ENCODE measurements at places on chromosomes 5 and 9. TPM values are rescaled to one million over a fixed set of nuclear protein-coding genes. Genes with fewer than 3 reads are reported as not detected.

GRCh38 chr5:75985077-75985476 is 98.1 kb upstream of the SV2C start:
- no peak for DNase-seq

DNA sequence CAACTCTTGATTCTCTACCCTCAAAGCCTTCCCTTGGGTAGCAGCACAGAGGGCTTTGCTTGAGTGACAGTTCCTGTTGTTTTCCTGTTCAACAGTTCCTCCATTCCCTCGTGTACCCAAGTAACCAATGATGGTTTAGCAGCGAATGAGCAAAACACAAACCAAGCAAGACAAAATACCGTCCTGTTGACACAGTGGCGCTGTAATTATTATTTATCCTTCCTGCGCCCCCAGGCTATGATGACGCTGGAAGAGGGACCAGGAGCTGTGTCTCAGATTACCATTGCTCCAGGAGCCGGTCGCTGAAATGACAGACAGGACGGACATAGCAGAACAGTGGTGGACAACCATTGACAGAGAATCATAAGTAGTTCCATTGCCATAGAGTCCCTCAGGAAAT is 154.8 kb downstream of the GADD45G start:
- no peak for DNase-seq

Gene GPRIN1
- total RNA-seq, result 0.60 TPM

GRCh38 chr9:82757924-82758323 is 305.0 kb downstream of the RASEF start:
- DNase-seq, result no peak

Gene SNCB
- total RNA-seq, result not detected

DNA sequence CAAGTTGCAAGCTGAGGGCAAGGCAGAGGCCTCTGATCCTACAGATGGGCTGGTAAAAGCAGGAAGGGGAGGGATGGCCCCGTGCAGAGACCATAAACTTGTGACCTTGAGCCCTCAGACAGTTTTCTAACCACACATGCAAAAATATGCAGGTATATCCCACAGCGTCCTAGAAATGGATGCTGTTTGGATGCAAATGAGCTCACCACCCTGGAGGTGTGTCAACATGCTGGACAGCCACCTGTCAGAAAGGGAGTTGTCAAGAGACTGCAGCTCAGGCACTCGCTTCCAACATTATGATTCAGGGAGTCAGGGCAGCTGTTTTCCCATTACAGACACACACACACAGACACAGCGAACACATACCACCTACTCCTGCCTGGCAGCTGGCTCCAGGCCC is 97.3 kb upstream of the PANK3 start:
- no peak for DNase-seq

Gene FAM81B
- 3.6 TPM for total RNA-seq

- no peak for DNase-seq
Observed at GRCh38 chr9:26292943-26293342, 599.7 kb downstream of the CAAP1 start.

DNA sequence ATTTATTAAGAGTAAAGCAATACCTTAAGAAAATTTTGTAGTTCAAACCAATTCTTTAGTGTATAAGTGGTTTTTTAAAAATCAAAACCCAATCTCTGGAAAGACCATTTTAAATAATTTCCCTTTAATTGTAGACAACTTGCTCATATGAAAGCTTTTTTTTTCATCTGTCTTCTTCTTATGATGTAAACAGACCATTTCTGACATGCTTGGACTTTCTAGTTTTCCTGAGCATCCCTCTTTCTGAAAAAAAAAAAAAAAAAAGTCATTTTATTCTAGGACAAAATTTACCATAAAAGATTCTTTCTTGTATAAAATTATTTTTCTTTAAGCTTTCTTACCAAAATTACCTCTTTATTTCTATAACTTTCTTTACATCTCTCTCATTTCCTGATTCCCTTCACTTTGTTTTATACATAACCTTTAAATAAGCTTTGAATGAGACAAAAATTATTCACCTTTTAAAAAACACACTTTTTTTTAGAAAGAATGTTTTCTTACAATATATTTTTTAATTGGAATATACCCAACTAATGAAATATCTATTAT is 67.5 kb downstream of the COL15A1 start:
- DNase-seq, result no peak

Gene DMRT2
- total RNA-seq, result not detected

Gene LURAP1L
- not detected for total RNA-seq

Gene FBXO4
- total RNA-seq, result 10.5 TPM

Gene RAI14
- 2.0 TPM for total RNA-seq

Gene ZFP37
- total RNA-seq, result 0.65 TPM

Gene CCDC171
- total RNA-seq, result 1.5 TPM

Gene FST
- total RNA-seq, result not detected

GRCh38 chr9:129633207-129633606 is 7.2 kb downstream of the NTMT1 start:
- DNase-seq, result no peak

GRCh38 chr5:14039063-14039462 is 94.6 kb upstream of the DNAH5 start:
- DNase-seq, result no peak

Gene TNIP1
- 245 TPM for total RNA-seq

Gene TPRN
- 5.7 TPM for total RNA-seq

GRCh38 chr5:135433681-135434426 is 13.3 kb downstream of the DCANP1 start:
- no peak for DNase-seq

Gene RLN2
- total RNA-seq, result 1.3 TPM

DNA sequence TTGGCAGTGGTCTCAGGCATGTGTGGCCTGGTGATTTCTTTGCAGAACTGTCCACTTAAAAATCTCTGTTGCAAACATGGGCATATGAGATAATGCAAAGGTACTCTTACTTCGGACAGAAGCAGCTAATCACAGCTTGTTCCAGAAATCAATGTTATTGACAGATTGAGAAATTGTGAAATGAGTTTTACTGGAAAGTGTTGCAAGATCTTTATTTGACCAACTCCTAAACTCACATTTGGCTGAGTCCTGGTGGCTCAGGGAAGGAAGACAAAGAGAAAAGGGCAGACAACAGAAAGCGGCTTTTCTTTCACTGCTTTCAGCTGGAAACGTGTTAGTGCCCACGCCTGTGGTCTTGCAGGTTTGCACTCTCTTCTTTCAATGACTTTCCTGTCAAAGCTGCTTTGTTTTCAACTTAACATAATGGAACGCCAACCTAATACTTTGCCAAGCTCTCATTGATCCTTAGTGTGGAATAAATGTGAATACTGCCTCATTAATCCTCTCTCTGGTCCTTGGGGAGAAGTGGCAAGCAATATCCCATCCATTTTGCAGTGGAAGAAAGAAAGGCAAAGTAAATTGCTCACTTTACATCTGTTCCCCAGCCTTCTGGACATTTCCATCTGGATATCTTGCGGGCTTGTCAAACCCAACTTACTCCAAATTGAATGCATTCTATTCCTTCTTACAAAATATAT is 586.4 kb downstream of the LRRC70 start:
- DNase-seq, result no peak

DNA sequence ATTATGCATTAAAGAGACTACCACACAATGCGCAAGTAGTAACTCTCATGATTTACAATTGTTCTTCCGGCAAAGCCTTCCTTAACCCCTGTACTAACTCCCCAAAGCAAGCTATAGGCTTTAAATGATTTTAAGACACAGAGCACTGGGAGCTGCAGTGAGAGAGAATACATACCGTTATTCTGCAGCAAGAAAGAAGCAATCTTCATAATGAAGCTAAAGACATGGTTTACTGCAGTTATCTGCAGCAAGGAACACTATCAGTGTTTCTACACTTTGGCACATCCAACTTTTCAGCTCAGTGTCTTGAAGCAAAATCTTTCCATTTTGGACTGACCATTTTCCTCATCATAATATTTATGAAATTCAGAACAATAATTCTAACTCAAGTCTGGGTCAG is 61.0 kb downstream of the ZFR start:
- no peak for DNase-seq

GRCh38 chr5:43244823-43245565 is 53.0 kb downstream of the NIM1K start:
- DNase-seq, result no peak

Gene CNTNAP3B
- not detected for total RNA-seq

DNA sequence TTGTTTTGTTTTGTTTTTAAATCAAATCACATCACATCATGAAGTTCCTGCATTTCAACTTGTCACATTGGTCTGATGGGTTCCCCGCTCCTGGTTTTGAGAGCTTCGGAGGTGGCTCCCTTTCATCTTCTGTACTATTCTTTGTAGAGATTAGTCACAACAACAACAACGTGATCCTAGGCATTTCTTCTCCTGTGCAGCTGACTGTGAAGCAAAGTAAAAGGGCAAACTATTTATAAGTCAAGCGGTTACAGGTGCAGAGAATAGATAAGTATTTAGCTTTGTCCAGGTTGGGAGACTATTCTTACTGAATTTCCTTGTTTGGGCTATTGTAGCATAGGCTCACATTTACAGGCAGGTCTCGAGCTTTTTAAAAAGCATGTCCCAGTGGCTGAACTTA is 197.7 kb upstream of the CDKN2B start:
- no peak for DNase-seq

DNA sequence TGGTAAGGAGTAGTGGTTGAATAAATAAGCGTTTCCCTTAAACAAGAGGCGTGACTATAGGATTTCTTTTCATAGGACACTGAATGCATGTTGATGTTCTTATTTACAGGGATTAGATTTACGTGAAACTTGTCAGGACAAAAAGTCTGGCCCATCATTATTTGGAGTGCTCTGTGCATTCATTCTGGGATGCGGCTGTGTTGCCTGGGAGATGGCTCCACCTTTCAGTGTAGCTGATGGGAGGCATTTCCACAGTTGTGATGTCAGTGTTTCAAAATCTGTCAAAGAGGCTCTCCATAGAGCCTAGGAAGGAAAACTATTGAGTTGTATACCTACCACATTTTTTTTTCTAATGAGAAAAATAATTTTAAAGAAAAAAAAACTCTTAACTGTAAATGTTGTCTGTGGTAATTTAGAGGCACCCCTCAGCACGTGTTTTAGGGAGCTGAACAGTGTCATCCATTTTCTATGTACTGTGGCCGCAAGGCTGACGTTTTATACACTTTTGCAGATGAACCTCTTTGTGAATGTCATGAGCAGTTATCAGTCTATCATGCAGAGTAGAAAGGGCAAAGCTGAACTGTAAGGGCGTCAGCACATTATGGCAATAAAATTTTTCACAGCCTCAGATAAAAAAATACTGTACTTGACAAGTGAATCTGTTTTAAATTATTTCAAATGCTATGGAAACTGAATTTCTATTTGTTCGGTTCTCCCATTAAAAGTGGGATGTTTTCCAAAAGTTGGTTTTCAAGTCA is 202.7 kb downstream of the PBX3 start:
- no peak for DNase-seq

DNA sequence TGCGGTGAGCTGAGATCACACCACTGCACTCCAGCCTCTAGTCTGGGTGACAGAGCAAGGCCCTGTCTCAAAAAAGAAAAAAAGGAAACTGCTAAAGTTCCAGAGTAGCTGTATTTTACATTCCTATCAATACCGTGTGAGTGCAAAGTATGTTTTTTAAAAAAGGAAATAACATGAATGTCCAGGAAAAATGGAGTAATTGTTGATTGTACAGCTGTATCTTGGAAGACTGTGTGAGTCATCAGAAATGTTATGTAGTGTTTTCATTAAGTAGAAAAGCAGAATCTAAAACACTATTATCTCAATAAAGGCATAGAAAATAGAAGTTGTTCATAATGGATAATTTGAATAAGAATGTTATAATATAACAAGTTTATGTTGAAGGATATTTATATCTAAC is 53.9 kb downstream of the ZCCHC7 start:
- no peak for DNase-seq

Gene TAF11L10
- total RNA-seq, result not detected

Gene SH3PXD2B
- total RNA-seq, result 0.12 TPM

DNA sequence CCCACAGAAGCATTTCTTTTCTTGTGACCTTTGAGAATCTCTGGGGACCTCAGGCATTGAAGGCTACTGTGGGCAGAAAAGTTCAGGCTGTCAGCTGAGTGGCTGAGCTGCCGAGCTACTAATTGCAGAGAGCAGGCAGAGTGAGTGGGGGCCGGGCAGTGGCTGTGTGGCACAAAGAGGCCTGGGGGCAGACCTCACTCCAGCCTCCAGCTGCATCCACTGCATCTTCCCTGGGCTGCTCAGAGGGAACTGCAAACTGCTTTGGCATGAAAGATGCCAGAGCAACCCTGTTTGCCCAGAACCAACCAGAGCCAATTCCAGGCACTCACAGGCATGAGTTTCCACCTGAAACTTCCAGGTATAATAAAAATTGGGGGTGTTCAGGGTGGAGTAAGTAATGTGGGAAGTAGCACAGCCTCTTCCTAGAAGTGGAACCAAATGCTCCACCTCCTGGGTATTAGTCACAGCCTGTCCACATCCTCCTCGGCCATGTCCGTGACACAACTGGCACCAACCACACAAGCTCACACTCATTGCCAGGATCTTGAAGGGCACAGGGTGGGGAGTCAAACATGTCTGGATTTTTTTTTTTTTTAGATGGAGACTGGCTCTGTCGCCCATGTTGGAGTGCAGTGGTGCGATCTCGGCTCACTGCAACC is 548.9 kb downstream of the BNC2 start:
- DNase-seq, result no peak

Gene PTPN3
- total RNA-seq, result not detected

Gene TLE4
- total RNA-seq, result 154 TPM

- no peak for DNase-seq
Observed at GRCh38 chr5:142319105-142319504, 5.7 kb downstream of the SPRY4 start.

Gene CDX1
- not detected for total RNA-seq

DNA sequence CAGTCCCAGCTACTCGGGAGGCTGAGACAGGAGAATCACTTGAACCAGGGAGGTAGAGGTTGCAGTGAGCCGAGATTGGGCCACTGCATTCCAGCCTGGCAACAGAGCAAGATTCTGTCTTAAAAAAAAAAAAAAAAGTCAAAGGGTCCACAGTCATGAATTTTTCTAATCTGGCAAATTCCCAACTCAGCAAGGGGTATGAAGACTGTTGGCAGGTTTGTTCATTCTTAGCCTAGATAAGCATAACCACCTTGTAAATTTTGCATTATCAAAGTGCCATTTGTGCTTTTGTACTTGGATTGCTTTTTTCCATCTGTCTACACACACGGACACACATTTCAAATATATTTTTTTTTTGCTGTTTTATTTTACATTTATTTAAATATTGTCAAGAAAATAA is 299.8 kb upstream of the NUDT12 start:
- no peak for DNase-seq

- DNase-seq, result no peak
Observed at GRCh38 chr9:89052470-89053097, 61.3 kb downstream of the S1PR3 start.

Gene KCNMB1
- 0.42 TPM for total RNA-seq

GRCh38 chr9:127539982-127540663 is 72.0 kb upstream of the STXBP1 start:
- no peak for DNase-seq

Gene GABRA6
- total RNA-seq, result not detected

Gene ADAMTS13
- total RNA-seq, result 1.9 TPM

Gene TSSK1B
- total RNA-seq, result not detected

DNA sequence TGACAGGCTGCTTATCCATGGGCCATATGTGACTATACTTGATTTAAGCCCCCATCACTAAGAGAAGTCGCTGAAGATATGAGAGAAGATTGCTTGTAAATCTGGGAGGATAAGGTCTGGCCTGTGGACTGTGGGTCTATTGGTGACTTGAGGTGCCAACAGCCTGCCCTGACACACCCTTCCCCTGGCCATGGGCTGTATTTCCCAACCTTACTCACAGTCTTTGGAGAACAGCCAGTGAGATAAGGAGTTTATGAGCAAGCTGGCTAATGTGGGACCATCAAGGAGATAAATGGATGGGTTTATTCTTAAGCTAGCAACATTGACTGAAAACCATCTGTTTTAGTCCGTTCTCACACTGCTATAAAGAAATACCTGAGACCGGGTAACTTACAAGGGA is 231.3 kb downstream of the ZSWIM6 start:
- DNase-seq, result no peak

All from T-helper 17 cell (primary cell).